ENCODE measurements at places on chromosomes 5 and 9. TPM values are rescaled to one million over a fixed set of nuclear protein-coding genes. Genes with fewer than 3 reads are reported as not detected.

The LMNB1 gene
- 210 TPM for total RNA-seq

The RGS7BP gene
- total RNA-seq: not detected

The CTXN3 gene
- not detected for total RNA-seq

The POLR3G gene
- total RNA-seq: 5.1 TPM

The ANKRD18A gene
- total RNA-seq: 5.0 TPM

The NIM1K gene
- total RNA-seq: 0.68 TPM

The TMEM174 gene
- total RNA-seq: not detected

The SPOCK1 gene
- total RNA-seq: 0.07 TPM

The SEC24A gene
- total RNA-seq: 32.0 TPM

The AIF1L gene
- 0.10 TPM for total RNA-seq

The UBE2QL1 gene
- 0.39 TPM for total RNA-seq

The IGFBPL1 gene
- total RNA-seq: not detected

The ADRA1B gene
- total RNA-seq: not detected

The ELOVL7 gene
- total RNA-seq: 0.93 TPM

The AGPAT2 gene
- total RNA-seq: 14.7 TPM

The ZBTB6 gene
- 14.9 TPM for total RNA-seq

The SSBP2 gene
- 29.6 TPM for total RNA-seq

The FYB1 gene
- total RNA-seq: 262 TPM

The PCDHA10 gene
- not detected for total RNA-seq

The SCAI gene
- total RNA-seq: 10.6 TPM

The SLC6A3 gene
- not detected for total RNA-seq

The FCN2 gene
- not detected for total RNA-seq

The WNK2 gene
- total RNA-seq: 0.22 TPM

The RC3H2 gene
- total RNA-seq: 54.5 TPM

The SLC24A2 gene
- total RNA-seq: not detected

The SLC35D2 gene
- 15.3 TPM for total RNA-seq

The CDO1 gene
- total RNA-seq: 0.61 TPM

The ZNF454 gene
- not detected for total RNA-seq

The NPR3 gene
- total RNA-seq: not detected

The PPWD1 gene
- total RNA-seq: 62.0 TPM

The PCDHGB2 gene
- 1.0 TPM for total RNA-seq

The LRRTM2 gene
- total RNA-seq: 0.07 TPM

The BRIX1 gene
- total RNA-seq: 50.4 TPM

The SLC6A19 gene
- not detected for total RNA-seq

Measured in T-helper 1 cell treated with Interleukin-12 subunit alpha and Interleukin-12 subunit beta and Interleukin-4 antibody, amounts not matched to agents 30 ng/mL and 1 ng/mL, for 36 hours (primary cell).